ENCODE measurements at places on chromosomes 2 and 18.

DNA sequence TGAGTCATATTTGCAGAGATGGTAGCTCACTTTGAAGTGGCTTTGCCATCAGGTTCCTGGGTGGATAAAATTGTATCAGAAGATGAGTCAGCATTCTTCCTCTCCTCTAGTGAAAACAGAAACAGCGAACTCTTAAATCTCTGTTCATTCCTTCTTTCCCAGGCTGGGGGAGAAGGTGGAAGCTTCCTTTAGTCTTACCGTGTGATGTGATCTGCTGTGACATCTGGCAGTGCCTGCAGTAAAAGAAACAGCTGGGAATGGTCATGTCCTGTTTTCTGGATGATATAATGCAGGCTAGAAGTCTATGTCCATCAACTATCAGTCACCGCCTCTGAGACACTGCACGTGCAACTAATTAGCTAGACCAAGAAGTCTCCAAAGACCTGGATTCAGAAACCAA is 171.6 kb downstream of the VAPA start:
- DNase-seq, result no peak

GRCh38 chr18:57027190-57027708 is 119.6 kb upstream of the BOD1L2 start:
- DNase-seq, result no peak

- DNase-seq, result no peak
Observed at GRCh38 chr18:50679056-50679455, 119.2 kb downstream of the MAPK4 start.

GRCh38 chr18:6650747-6651146 is 78.8 kb upstream of the ARHGAP28 start:
- DNase-seq, result no peak

DNA sequence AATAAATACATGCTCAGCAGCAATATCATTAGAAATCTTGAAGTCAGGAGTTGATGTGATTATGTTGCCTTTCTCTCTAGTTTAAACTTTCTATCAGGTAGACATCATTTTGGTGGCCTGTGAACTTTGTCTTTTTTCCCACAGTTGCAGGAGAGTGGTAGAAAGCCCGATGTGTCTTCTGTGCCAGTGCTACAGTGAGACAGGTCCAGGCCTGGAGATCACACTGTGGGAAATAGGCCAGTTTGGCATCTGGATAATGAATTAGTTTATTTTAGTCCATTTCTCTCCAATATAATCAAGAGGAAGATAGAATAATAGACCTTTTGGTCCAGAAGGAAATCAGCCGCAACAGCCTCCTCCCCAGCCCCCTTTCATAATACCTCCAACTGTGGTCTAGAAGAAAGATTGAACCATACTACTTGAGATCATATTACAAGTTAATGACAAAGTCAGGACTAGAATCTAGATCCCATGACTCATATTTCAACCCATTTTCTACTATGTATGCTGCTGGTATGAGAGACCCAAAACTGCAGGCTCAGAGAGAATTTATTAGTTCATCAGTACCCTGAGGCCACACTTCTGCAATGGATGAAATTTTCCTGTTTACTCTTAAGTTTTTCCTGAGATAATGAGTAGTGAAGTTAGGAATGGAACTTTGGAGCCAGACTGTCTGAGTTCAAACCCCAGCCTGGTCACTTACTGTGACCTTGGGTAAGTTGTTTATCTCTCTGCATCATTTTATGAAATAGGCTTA is 20.6 kb downstream of the KCMF1 start:
- DNase-seq, result no peak

DNA sequence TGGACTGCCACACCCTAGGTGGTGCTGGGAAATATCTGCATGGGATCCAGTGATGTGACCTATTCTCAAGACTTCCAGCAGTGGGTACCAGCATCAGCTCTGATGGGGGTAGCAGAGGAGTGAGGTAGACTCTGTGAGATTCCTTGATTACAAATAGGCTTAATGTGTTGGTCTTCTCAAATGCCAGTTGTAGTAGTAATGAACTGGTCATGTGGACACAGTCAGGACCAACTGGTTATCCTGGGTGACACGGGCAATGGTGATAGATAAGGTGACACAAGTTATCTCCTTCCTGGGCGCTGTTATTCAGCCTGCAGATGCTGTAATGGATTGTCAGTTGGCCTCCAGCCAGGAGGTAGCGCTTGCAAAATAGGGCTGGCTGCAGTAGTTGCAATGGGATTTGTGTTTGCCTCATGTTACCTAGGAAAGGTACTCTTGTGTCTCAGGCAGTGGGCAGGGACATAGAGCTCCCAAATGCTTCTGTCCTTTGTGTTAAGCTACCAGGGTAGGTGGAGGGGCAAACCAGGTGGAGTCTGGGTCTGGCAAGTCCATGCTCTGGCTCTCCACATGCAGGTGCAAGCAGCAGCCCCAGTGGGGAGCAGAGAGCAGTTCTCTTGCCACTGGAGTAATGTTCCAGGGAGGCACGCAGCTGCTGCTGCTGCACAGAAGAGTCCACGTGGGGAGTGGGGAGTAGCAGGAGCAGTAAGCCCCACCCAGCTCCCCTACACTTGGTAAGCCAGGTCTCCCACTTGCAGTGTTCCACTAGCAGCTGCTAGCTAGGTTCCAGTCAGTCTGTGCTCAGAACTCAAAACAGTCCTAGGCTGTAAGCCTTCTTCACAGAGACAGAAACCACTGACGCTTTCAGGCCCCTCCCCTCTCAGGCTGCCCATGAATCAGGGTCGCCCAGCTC is 505.4 kb upstream of the DDX18 start:
- DNase-seq, result no peak

DNA sequence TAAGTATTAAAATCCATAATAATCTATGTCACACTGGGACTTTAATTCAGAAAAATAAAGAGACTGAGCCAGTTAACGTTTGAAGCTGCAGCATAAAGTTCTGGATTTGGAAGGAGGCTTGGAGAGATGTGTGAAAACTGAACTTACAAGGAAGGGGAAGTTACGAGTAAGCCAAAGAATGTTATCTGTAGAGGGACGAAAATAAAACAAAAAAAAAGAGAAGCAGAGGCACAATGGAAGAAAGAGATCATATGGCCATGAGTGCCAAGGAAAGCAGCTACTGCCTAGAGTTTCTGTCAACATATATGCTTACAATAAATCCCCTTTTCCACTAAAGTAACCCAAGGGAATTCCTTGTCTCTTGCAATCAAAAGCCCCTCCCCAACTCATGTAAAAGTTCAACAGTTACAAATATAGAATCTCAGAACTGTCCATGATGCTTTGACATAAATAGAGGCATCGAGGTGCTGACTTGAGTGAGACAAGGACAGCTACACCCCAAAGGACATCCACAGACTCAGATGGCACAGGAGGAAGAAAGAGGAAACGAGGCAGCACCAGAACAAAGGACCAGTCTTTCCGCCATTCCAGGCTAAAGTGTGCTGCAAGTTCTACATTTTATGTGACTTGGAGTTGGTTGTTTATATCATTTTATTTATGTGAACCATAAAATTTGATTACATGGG is 16.1 kb upstream of the ARL5A start:
- DNase-seq, result no peak

DNA sequence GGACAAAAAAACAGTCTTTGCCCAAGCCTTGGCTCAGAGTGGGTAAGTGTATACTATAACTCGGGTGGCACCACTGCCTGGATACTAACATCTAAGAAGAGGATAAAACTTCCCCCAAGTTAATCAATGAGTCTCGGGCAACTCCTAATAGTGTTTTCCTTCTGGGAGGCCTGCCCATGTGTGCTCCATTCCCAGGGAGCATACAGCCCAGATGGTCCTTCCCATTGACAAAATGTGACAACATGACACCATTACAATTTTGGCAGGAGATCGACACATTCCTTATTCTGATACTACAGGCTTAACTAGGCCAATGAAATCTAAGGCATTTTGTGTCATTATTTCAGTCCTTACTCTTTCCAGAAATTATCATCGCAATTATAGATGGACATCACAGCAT is 52.7 kb upstream of the CRIM1 start:
- DNase-seq, result no peak

DNA sequence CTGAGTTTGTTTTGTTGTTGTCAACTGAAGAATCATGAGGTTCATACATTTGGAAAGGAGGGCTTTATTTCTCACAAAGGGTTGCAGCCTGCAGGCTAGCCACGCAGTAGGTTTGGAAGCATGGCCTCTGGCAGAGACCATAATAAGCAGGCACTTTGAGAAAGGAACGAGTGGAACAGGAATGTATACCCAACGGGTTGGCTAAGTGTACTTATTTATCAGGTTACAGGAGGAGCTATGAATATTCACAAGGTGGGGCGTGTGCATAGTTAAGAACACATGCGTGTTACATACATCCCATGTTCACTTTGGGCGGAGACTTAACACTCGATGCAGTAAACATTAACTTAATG is 30.1 kb upstream of the SH3RF3 start:
- DNase-seq, result no peak

Data from HEK293T (cell line).